CD4-positive, alpha-beta T cell treated with Interleukin-1 beta for 1 hour (primary cell): ENCODE measurements at places on chromosomes 12 and 14.

- DNase-seq, result peak; percentile 5
These were observed 465.1 kb downstream of the FUT8 start for GRCh38 chr14:65877624-65878023.

GRCh38 chr14:33776871-33777270 is 174.0 kb downstream of the EGLN3 start:
- DNase-seq, result no peak

DNA sequence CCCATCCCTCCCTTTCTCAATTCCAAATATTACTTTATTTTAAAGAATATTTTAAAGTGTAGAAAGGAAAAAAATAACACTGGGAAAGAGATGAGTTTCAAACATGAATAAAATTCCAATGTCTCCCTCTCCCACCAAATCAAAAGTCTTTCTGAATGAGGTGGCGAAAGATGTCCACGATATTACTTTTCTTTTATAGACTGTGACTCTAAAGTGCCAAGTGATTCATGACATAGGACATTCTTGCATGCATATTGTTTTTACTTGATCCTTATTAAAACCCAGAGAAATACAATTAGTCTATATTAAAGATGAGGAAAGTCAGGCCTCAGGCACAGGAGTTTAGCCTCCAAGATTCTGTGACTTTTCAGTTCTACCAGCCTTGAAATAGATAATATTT is 16.0 kb upstream of the LUM start:
- DNase-seq, result no peak

GRCh38 chr14:49314737-49315136 is 271.4 kb downstream of the RPS29 start:
- no peak for DNase-seq

GRCh38 chr14:69424149-69424923 is 25.8 kb downstream of the SLC39A9 start:
- no peak for DNase-seq

DNA sequence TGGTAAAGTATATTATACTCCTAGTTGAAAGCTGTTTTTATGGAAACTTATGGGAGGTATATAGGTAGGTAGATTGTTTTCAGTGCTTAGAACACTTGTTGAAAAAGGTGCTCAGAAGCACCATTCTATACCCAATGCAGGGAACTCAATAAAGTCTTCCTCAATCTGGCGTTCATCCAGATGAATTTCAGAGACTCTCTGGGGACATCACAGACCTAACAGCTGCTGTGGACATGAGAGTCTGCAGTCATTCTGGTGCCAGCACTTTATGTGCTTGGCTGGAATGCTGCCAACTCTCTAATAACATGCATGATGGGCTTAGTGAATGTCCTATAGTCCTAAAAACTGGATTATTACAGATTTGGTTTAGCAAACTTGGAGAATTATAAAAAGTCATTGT is 115.9 kb downstream of the NTN4 start:
- DNase-seq, result no peak

GRCh38 chr12:78239544-78239943 is 408.9 kb downstream of the NAV3 start:
- no peak for DNase-seq

GRCh38 chr12:132851465-132851864 is 22.8 kb upstream of the GOLGA3 start:
- no peak for DNase-seq

DNA sequence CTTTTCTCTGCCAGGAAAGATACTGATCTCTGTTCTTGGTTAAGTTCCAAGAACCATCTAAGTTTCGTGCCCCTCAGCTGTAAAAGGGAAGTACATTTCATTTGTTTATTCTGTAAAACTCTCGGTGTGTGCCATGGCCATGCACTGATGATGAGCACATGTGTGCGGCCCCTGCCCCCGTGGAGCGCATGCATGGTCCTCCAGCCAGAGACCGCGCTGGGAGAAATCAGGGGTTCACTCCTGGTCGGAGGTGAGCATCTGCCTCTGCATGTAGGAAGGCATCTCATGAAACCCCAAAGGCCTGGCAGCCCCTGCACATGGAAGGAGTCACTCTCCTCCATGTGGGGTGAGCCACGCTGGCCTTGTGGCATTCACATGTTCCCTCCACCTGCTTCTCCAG is 102.5 kb upstream of the RTL1 start:
- DNase-seq, result no peak

GRCh38 chr14:89255852-89256251 is 161.2 kb downstream of the FOXN3 start:
- no peak for DNase-seq
